ENCODE measurements at places on chromosomes 5 and 9. TPM values are rescaled to one million over a fixed set of nuclear protein-coding genes. Genes with fewer than 3 reads are reported as not detected.

Gene OSMR
- not detected for total RNA-seq

Gene EIF4E1B
- total RNA-seq = not detected

Gene IRX4
- not detected for total RNA-seq

Gene BARHL1
- not detected for total RNA-seq

Gene IL17B
- not detected for total RNA-seq

Gene RAI14
- not detected for total RNA-seq

Gene PLPP7
- total RNA-seq = 0.82 TPM

Gene CSF1R
- 1.5 TPM for total RNA-seq

Gene SH2D3C
- total RNA-seq = 45.1 TPM

Gene NFX1
- 70.5 TPM for total RNA-seq
